ENCODE measurements at places on chromosomes 3 and 15. TPM values are rescaled to one million over a fixed set of nuclear protein-coding genes. Genes with fewer than 3 reads are reported as not detected.

The NECTIN3 gene
- total RNA-seq: 5.5 TPM

The FANCD2OS gene
- total RNA-seq: not detected

The VWA5B2 gene
- under 0.01 TPM for total RNA-seq

The KBTBD13 gene
- total RNA-seq: under 0.01 TPM

The AP3B2 gene
- 0.10 TPM for total RNA-seq

The GOLGA8S gene
- total RNA-seq: 0.10 TPM

The APOD gene
- total RNA-seq: not detected
